Common myeloid progenitor, CD34-positive (primary cell): ENCODE measurements at places on chromosomes 7 and 10.

DNA sequence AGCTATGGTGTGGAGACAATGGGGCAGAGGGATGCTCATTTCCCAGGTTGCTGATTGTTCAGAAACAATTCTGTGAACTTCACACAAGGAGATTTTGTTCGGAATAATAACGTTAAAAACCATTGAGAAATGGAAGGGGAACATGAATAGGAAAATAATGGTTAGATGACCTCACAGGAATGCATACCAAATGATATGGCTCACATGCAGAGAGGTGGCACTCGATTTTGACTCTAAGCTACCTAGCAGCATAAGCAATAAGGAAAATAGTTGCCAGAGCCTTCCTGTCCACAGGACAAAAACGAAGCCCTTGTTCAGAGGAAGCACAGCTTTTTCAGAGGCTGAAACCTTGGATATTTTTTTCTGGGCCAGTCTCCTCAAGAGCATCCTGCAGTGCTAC is 293.1 kb downstream of the ZEB1 start:
- DNase-seq = no peak

GRCh38 chr10:122181041-122181732 is 89.9 kb upstream of the BTBD16 start:
- no peak for DNase-seq

DNA sequence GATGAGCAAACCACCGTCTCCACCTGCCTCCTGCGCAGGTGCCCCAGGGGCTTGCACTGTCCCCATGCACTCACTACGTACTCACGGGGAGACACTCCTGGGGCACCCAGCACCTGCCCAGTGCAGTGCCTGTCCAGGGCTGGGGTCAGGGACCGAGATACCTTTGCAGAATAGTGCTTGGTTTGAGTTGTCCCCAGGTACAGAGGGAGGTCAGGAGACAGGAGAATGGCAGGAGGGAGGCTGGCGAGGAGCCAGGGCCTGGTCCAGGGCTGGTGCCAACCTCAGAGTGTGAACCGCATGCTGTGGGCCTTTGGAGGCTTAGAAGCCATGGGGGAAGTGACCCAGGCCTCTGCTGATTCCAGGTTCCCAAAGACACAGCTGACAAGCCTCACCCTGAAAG is 110.1 kb upstream of the GPR26 start:
- no peak for DNase-seq

DNA sequence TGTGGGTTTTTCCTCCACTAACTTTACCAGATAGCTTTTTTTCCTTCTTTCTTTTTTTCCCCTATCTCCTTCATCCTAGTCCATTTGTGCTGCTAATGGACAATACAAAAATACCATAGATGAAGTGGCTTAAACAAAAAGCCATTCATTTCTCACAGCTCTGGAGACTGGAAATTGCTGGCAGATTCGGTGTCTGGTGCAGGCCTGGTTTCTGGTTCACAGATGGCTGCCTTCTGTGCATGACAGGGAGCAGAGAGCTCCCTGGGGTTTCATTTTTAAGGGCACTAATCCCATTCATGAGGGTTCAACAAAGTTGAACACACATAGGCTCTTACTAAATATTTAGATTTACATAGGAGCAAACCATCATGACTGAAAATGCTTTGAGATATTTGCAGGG is 467.4 kb downstream of the TYW1 start:
- DNase-seq = no peak

DNA sequence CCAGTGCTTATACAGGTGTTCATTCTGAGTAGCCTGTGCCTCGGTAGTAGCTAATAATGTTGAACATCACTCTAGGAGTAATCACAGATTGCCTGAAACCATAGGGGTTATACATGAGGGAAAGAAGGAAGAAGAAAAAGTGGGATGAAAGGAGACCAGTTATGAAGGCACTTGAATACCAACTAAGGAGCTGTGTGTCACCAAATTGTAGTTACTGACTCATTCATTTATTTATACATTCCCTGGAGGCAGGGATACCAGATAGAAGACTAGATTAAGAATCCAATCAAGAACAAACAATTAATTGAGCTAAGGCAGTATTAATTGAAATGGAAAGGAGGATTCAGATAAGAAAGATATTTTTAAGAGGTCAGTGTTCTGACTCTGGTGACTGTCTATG is 129.6 kb upstream of the PRPS1L1 start:
- DNase-seq = no peak

DNA sequence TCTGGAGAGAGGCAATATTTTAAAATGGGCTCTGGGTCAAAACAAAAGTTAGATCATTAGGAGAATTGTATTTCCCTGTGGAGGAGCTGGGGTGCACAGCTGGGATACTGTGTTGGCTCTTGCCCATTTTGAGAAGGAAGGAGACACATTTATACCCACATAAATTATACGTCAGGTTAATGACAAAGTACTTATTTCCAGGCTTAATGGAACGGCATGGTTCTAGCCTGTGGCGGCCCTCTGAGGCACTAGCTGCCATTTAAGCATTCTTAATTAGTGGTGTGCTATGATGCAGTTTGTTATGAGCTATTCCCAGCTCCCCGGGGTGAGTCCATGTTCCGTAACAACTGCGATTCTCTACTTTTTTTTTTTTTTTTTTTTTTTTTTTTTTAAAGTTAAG is 193.5 kb downstream of the SEC23IP start:
- no peak for DNase-seq

DNA sequence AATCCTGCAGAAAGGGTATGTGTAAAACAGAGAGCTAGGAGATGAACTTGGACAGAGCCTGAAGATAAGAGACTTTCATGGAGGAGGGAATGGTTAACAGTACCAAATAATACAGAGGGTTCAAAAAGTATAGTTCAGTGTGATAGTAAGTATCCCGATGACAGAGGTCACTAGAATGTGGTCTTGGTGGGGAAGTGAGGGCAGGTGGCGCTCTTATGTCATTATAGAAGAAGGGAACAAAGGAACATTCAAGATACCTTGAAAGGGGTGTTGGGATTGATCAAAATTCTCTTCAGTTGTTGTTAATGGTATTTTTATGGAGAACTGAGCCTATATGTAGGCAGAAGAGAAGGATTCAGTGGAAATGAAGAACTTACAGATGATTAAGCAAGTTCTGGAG is 312.5 kb downstream of the SUGCT start:
- DNase-seq = no peak

- DNase-seq = no peak
Observed at GRCh38 chr7:92644406-92645113, 54.4 kb upstream of the FAM133B start.

- no peak for DNase-seq
Observed at GRCh38 chr10:12960941-12961340, 40.6 kb downstream of the CCDC3 start.

DNA sequence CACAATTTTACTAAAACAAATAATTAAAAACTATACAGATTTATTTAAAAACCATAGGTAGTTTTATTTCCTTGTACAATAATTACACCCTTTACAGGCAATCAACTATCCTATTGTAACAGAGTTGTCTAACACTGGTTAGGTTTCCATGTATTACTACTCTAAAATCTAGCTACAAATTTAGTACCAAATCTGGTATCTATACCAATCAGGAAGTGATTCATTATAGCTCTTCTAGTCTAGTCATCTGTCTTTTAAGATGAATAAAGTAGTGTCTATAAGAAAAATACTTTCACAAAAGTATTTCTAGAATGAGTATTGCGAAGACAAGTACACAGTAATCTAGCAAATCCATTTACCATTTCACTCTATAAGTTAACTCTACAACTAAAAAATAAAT is 16.9 kb downstream of the ZNF800 start:
- DNase-seq = no peak

GRCh38 chr10:73225518-73225917 is 21.5 kb downstream of the DNAJC9 start:
- DNase-seq = no peak

- DNase-seq = peak; percentile 23
Observed at GRCh38 chr10:69716711-69717560, 84.8 kb upstream of the COL13A1 start.
